ENCODE measurements at places on chromosomes 2 and 18.

GRCh38 chr18:23933407-23933806 lies 81.1 kb upstream of the TTC39C start:
- DNase-seq, result no peak

GRCh38 chr2:97868986-97869721 lies 126.6 kb downstream of the TMEM131 start:
- no peak for DNase-seq

GRCh38 chr2:31247711-31248110 lies 13.8 kb downstream of the EHD3 start:
- DNase-seq, result no peak

GRCh38 chr2:64114063-64114911 lies 29.9 kb downstream of the PELI1 start:
- DNase-seq, result no peak

- no peak for DNase-seq
Measured at GRCh38 chr2:131125195-131125757, 20.1 kb downstream of the PLEKHB2 start.

All from stimulated activated CD8-positive, alpha-beta memory T cell treated with anti-CD3 and anti-CD28 coated beads, Interleukin-2, amount 100 ng/mL, for 1 hour (primary cell).